Osteocyte (in vitro differentiated cells): ENCODE measurements at places on chromosomes 1 and 21. TPM values are rescaled to one million over a fixed set of nuclear protein-coding genes. Genes with fewer than 3 reads are reported as not detected.

The ITSN1 gene
- 44.0 and 49.9 TPM in 2 replicates for total RNA-seq

- no peak for DNase-seq
These were observed 5.5 kb downstream of the C1QTNF12 start for GRCh38 chr1:1240822-1241587.

DNA sequence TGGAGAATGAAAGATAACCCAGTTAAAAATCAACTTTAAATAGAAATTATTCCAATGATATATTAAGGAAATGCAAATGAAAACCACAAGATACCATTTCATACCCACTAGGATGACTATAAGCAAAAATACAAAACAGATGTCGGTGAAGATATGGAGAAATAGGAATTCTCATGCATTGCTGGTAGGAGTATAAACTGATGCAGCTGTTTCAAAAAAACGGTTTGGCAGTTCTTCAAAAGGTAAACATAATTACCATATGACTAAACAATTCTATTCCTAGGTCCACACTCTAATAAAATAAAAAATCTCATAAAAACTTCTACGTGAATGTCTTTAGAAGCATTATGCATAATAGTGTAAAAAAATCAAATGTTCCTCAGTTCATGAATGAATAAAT, 763.3 kb upstream of the BRINP3 start:
- no peak for DNase-seq

The RIPPLY3 gene
- 0.21 and 0.27 TPM in 2 replicates for total RNA-seq

DNA sequence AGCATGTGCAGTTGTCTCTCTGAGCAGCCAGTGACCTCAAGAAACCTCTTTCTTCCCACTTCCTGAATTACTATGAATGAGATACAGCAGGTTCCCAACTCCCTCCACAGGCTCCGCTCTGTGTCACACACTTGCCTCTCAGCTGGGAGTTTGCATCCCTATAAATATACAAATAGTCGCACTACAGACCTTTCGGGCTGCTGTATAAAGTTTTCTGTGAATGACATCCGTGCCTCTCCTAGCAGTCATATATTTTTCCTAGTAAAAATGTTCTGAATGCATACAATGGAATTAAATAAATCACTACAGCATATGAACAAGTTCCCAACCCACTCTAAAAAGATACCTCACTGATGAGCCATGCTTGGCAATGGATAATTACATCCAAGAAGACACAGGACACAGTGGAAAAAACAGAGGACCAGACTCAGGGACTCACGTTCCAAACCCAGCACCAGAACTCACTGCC, 66.8 kb downstream of the CAPZB start:
- no peak for DNase-seq

DNA sequence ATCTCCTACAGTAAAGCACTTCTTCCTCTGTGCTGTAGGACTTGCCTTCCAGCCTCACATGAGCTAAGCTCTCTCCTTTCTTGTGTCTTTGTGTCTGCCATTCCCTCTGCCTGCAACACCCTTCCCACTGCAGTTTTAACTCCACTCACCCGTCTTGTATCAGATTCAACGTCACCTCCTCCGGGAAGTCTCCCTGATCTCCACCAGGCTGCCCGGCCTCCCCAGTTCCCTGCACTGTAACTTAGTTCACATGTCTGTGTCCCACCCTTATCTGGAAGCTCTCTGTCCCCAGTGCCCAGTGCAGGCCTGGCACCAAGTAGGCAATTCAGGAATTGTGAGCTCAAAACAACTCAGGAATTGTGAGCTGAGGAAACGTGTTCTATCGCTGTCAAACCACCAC, 96.4 kb downstream of the GLIS1 start:
- DNase-seq = no peak
